ENCODE measurements at places on chromosomes 16 and 17. TPM values are rescaled to one million over a fixed set of nuclear protein-coding genes. Genes with fewer than 3 reads are reported as not detected.

DNA sequence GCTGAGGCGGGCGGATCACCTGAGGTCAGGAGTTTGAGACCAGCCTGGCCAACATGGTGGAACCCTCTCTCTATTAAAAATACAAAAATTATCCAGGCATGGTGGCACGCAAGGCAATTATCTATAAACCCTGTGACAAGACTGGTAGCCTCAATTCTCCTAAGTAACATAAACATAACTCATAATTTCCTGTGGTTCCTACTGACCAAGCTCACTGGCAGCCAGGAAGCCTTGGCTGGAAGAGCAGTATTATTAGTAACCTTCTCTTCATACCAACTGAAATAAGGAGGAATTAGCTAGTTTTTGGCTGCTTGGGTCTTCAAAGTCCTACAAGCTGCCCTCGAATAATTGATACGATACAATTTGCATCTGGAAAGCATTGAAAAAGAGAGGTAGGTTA is 31.6 kb upstream of the LRRC37A3 start:
- no peaks in the 10 kb centered on the region for H3K36me3 ChIP-seq

DNA sequence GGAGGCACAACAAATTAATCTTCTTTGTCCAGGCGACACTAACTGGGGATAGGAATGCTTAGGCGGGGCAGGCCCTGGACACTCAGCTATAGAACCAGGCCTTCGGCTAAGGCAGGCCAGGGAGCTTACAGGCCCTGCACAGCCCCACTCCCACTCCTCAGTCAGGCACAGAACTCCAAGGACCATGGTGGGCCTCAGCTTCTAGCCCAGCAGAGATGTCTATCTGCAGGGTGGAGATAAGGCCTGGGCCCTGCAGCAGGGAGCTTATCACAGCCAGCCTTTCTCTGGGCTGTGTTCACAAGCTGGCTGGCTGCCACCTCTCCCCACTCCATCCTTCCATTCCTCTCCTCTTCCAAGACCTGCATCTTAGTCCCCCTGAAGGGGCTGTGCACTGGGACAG is 68.1 kb downstream of the TMEM132E start:
- H3K27ac ChIP-seq: no peak overlapping the region
- no peak for DNase-seq
- no peaks in the 10 kb centered on the region for H3K36me3 ChIP-seq
- peaks cover 4% of the 10 kb centered on the region for H3K27me3 ChIP-seq

- H3K4me3 ChIP-seq: no peak overlapping the region
- no peak overlapping the region for H3K27ac ChIP-seq
- no peaks in the 10 kb centered on the region for H3K27me3 ChIP-seq
- H3K4me1 ChIP-seq: no peaks in the 10 kb centered on the region
- peaks cover 68% of the 10 kb centered on the region for H3K36me3 ChIP-seq
Observed at GRCh38 chr16:3787924-3788661, 70.8 kb upstream of the TRAP1 start.

Gene TXNL4B
- polyA plus RNA-seq: 10.9 TPM

Data from CD14-positive monocyte (primary cell).